ENCODE measurements at places on chromosomes 2 and 18. TPM values are rescaled to one million over a fixed set of nuclear protein-coding genes. Genes with fewer than 3 reads are reported as not detected.

Gene PRKD3
- total RNA-seq = 13.0 TPM

Gene PLGLB1
- total RNA-seq = not detected

Gene LMAN1
- 107 TPM for total RNA-seq

Gene GPAT2
- 3.9 TPM for total RNA-seq

Gene GRHL1
- total RNA-seq = 1.3 TPM

Gene ANKRD36B
- total RNA-seq = 9.6 TPM

Gene CAPN14
- 0.16 TPM for total RNA-seq

Gene MAT2A
- total RNA-seq = 95.6 TPM

Gene MFSD2B
- 0.30 TPM for total RNA-seq

Gene GNLY
- 1.4 TPM for total RNA-seq

Gene IMPA2
- 20.2 TPM for total RNA-seq

Gene RFX8
- not detected for total RNA-seq

Gene GPR75
- 1.3 TPM for total RNA-seq

Gene GAREM1
- 13.6 TPM for total RNA-seq

Gene STPG4
- not detected for total RNA-seq

GRCh38 chr2:70094171-70094977, 7.1 kb downstream of the PCBP1 start:
- no peak for DNase-seq

DNA sequence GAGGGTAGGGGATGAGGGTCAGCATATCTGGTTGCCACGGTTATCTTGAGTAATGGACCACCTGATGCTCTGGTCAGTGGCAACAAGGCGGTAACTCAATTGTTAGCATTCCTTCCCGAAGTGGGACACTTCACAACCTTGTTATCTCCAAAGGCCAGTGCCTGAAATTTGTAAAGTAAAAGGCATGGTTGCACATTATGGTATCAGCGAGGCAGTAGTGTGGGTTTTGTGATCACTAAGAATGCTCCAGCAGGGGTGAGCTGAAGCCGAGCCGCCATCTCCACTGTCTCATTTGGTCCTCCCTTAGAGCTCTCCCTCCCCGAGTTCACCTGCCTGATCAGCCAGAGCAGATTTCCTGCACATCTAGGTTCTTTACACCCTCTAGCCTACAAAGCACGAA, 50.5 kb upstream of the LGALSL start:
- DNase-seq = no peak

DNA sequence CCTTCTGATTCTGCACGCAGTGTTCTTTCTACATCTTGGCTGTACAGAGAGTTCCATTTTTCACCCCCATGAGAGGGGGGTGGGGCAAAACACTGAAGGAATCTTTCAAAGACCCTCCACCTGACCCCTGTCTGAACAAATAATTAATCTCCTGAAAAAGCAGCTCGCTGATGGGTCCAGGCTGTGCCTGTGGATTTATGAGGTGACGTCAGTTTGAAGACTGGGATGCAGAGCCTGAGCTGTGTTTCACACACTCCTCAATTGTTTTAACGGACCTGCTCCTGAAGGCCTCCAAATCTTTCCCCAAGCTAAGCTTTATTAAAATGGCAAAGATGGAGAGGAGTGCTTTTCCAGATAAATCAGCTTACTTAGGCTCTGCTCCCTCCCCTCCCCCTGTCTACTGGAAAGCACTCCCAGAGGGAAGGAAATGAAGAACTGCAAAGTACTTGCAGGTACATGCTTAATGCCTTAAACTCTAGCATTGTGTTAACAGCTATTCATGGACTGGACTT, 390.2 kb upstream of the TNP1 start:
- DNase-seq = no peak

DNA sequence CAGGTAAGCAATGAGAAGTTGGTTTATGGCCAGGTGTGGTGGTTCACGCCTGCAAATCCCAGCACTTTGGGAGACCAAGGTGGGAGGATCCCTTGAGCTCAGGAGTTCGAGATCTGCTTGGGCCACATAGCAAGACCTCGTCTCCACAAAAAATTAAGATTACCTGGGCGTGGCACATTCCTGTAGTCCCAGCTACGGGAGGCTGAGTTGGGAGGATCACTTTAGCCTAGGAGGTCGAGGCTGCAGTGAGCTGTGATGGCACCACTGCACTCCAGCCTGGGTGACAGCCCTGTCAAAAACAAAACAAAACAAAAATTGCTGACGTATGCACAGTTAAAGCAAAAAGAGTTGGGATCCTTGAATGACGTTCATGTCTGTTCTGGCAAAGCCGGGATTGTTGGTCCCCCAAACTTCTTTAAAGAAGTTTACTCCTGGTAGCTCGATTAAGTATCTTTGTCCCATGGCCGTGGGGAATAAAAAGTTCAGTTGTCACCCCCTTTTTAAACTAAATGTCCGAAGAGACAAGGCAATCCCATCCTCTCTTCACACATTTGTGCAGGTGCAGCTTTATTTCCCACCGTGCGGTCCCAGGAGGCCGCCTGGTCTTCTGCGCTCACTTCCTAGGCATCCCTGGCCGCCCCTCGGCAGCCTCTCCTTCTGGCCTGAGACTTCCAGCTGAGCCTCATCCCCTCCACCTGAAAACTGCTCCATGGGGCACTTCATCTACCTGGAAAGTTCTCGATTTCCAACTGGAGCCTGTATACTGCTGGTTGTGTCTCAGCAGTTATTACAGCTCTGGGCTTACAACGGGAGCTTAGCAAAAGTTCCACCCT, 762 bp upstream of the SPOPL start:
- DNase-seq = no peak

DNA sequence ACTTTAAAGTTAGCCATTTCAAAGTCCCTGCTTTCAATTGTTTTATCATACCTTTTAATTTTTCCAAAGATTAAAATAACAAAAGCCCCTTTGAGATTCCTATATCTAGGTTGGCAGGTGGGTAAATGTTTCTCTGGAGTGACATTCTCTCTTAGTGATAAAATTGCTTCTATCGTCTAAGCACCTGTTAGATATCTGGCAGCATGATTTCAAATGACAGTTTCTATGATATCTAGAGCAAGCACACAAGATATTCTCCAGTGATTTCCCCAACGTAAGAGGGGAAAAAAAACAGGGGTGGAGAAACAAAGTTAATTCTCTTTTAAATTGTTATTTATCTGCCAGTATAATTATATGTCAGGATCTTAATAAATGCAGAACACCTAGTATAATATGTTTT, 610.2 kb downstream of the DSC3 start:
- no peak for DNase-seq

GRCh38 chr2:11579867-11580659, 46.2 kb downstream of the GREB1 start:
- DNase-seq = no peak

DNA sequence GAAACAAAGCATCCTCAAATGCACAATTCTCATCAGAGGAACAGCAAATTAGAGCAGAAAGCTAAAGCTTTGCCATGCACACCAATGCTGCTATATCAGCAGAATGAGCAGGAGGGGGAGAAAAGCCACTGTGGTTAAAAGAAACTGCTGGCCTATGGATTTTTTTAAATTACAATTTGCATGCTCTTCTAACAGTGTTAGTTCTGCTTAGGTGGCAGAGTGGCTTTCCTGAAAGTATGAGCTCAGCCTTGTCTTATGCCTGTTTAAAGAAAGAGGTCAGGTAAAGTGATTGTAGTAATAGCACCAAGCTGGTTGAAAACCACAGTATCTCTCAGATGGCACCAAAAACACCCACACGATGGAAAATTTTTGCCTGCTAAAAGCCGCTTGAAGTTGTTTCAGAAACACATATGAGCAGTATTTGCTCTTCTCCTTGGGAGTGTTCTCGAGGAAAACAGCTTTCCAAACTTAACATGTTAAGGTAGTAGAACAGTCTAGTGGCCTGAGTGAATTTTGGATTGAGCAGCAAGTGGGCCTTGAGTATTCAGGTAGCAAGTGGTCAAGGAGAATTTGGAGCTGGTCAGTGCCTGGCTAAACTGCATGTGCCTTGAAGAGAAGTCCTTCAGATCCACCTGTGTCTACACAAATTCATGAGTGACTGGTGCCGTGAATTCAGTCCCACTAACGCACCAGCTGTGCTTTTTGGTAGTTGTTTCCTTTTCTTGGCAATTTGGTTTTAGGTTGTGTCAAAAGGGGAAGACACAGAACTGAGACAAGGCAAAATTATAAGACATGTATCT, 19.6 kb upstream of the NDUFV2 start:
- DNase-seq = no peak

DNA sequence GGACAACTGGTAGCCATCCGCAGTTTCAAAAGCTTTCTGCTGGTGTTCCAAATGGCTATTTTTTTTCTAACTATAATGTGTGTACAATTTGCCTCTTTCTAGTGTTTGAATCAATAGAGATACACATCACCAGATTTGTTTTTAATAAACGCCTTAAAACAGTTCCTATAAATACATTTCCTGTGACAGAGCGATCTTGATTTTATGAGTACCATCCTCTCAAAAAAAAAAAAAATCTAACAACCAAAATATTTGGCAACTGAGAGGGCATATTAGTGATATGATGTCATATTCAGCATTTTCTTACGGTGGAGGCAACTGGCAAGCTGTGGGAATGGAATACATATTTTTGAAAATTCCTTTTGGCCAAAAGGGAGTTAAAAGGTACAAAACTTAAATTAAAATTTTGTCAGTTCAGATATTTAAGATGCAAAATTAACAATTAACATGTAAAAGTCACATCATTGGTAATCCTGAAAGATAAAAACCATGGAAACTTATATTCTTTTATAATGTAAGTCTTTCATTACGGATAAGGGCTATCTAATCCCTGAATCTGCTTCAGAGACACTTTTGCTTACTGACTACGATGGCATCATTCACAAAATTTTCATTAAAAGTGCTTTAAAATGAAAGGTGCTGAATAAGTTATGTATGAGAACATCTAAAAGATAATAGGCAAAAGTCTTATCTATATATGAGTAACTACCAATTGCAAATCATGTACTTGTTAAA, 268.4 kb downstream of the TCF4 start:
- no peak for DNase-seq

GRCh38 chr2:121343191-121343590, 58.2 kb upstream of the TFCP2L1 start:
- no peak for DNase-seq

DNA sequence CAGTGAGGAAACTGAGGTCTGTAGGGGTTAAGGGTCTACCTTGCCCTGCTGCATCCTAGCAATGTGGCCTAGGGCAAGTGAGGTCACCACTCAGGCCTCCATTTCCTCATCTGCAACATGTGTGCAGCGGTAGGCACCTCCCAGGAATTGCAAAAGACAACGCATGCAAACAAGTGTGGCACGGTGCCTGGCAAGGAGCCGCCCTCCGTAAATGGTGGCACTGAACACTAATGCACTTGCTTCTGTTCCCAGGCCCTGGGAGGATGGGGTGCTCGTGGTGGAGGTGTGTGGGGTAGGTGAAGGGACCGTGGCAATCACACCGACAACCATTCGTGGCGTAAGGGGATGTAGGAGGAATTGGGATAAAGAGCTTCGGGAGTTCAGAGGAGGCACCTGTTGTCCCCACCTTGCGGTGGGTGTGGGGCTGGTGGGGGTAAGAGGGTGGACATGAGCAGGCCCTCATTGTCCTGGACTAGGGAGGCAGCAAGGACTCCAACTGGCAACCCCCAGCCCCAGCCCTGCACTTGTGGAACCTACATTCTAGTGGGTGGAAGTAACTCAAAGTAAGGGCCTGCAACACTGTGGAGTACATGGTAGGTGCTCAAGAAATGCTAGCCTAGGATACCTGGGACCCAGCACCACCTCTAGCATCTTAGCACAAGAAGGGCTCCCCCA, 26.0 kb downstream of the ATOH8 start:
- no peak for DNase-seq

- no peak for DNase-seq
These were observed 508.3 kb downstream of the TSN start for GRCh38 chr2:122263746-122264145.

GRCh38 chr18:54801374-54801773, 26.9 kb upstream of the RAB27B start:
- no peak for DNase-seq

GRCh38 chr2:100176925-100177324, 34.5 kb upstream of the AFF3 start:
- DNase-seq = no peak

DNA sequence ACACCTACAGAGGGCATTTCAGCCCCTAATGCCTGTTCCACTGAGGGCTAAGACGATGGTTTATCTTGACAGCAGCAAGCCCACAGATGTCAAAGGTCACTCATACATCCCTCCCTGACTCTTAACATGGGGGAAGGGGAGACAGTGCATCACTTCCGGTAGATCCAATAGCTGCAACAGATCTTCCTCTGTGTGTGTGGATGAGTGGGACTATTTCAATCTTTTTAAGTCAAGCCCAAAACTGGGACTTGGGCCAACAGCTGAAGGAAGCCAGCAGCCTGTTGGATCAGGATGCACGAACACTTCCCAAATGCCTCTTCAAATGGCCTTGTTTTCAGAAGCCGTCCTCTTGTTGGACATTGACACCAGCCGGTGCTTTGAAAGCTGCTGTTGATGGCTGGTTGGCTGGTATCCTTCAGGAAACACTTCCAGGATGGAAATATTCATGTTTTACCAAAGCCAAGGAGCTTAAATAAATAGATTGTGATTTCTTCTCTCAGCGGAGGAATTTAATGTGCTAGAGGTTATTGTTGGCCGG, 59.2 kb downstream of the IL1R2 start:
- peak; percentile 98 for DNase-seq

- no peak for DNase-seq
These were observed 36.8 kb upstream of the CPS1 start for GRCh38 chr2:210519594-210519993.

GRCh38 chr2:219207884-219208740, 1.5 kb downstream of the ZFAND2B start:
- no peak for DNase-seq

- no peak for DNase-seq
These were observed 91.9 kb upstream of the LRP1B start for GRCh38 chr2:142222715-142223114.

DNA sequence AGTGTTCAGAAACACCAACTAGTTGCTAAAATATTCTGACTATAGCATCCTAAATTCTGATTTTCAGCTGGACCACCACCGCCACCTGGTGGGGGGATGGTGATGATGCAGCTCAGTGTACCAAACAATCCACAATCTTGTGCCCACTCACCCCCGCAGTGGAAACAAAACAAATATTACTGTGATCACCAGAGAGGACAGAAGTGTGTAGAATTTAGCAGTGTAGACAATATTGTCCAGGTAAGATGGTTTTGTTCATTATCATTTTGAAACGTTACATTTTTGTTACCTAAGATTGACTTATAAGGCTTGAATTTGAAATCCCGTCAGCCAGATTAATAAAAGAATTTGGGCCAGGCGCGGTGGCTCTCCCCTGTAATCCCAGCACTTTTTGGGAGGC, 31.7 kb upstream of the UBXN4 start:
- peak; percentile 69 for DNase-seq

Data from right atrium auricular region (tissue), 2 donors.